ENCODE measurements at places on chromosomes 2 and 18.

- DNase-seq: peak; percentile 83
Observed at GRCh38 chr2:66839551-66840320, 404.8 kb downstream of the MEIS1 start.

DNA sequence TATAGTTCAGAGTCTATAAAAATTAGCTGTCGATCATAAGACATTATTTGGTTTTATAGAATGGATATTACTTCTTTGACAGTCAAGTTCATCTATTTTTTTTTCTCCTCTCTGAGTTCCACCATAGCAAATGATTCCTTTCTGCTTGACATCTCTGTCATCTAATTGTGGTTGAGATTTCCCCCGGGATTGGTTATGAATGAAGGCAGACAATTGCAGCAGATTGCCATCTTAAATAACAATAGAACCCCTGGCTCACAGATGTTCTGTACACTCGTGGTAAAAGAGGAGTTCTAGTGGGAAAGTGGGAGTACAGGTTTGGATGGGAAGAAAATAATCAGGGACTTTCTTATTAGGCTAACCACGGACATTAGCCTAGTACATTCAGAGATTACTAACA is 292.1 kb upstream of the NRXN1 start:
- DNase-seq: no peak

- DNase-seq: no peak
Observed at GRCh38 chr2:127218812-127219170, 1.3 kb downstream of the CYP27C1 start.

GRCh38 chr18:40707797-40708196 is 1247.2 kb upstream of the PIK3C3 start:
- DNase-seq: no peak

DNA sequence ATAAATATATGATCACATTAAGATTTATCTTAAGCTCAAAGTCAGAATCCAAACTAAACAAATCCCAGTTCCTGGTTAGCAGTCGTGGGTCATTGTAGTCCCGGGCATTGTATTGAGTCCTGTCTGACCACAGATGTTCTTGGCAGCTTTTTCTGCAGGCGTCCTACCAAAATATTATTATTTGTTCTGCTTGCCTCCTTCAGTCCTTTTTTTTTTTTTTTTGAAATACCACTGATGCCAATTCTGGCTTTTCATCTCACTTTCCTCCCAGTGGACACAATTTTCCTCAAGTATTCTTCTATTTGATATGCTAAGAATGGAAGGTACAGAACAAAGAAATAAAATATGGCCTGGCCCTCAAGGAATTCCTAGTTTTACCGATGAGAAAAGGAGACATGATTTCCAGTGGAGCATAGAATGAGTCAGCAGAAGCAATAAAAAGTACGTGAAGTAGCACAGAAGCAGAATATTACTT is 151.6 kb downstream of the CSRNP3 start:
- DNase-seq: peak; percentile 75

All from kidney tubule cell (primary cell).